Stimulated activated CD8-positive, alpha-beta memory T cell treated with anti-CD3 and anti-CD28 coated beads, Interleukin-2, amount 100 ng/mL, for 48 hours (primary cell): ENCODE measurements at places on chromosomes 7 and 10.

DNA sequence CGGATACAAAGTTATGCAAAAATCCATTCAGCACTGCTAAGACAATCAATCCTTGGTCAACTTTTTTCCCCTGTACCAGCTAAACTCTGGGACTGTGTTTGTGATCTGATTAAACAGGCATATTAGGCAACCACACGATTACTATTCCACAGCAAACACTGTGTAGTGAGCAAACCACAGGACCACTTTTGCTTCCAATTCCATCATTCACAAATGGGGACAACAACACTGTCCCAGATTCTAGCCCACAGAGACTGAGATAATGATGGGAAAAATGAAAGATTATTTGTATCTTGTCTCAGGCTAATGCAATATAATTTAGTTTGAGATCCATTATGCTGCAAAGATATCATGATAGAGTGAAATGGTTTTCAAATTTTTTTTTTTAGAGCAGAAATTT lies 163.7 kb upstream of the AOAH start:
- DNase-seq: no peak

GRCh38 chr7:140423501-140423900 lies 19.6 kb downstream of the RAB19 start:
- DNase-seq: no peak

GRCh38 chr10:119655566-119656001 lies 4.4 kb downstream of the BAG3 start:
- DNase-seq: no peak

DNA sequence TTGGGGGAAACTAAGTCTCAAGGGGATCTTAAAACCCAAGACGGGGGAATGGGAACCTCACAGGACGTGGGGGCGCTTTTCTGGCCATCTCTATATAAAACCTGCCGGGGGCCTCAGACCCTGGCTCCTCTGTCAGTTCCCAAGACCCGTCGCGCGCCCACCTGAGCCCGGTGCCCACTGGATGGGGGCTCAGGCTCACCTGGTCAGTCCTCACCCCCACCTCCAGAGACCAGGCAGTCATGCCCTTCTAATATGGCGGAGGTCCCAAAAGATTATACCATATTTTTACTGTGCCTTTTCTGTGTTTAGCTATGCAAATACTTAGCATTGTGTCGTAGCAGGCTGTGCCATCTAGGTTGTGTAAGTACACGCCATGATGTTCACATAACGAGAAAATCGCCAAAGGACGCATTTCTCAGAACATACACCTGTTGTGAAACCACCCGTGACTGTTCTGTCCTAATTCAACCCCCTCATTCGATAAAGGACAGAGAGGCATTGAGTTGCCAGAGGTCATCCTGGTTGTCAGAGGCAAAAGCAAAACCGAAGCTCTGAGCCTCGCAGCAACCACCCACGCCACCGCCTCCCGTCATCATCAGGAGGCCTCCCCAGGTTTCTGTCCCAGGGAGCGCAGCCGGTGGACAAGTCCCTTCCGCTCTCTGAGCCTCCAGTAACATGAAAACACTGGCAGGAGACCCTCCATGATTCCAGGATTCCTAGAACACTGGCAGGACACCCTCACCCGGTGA lies 28.9 kb downstream of the OAT start:
- DNase-seq: no peak

DNA sequence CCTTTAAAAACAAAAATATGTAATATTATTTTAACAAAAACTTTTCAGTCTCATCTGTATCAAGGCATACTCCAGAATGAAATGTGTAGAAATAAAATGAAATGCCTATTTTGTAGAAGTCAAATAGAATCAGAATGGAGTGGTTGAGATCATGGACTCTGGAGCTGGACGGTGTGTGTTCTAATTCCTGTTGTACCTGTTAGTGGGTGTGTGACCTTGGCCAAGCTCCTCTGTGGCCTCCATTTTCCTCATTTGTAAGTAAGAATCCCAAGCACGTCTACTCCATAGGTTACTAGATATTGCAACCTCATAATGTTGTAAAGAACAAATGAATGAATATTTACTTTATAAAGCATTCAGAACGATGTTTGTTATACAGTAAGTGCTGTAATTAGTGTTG lies 74.9 kb downstream of the HDAC9 start:
- DNase-seq: no peak

DNA sequence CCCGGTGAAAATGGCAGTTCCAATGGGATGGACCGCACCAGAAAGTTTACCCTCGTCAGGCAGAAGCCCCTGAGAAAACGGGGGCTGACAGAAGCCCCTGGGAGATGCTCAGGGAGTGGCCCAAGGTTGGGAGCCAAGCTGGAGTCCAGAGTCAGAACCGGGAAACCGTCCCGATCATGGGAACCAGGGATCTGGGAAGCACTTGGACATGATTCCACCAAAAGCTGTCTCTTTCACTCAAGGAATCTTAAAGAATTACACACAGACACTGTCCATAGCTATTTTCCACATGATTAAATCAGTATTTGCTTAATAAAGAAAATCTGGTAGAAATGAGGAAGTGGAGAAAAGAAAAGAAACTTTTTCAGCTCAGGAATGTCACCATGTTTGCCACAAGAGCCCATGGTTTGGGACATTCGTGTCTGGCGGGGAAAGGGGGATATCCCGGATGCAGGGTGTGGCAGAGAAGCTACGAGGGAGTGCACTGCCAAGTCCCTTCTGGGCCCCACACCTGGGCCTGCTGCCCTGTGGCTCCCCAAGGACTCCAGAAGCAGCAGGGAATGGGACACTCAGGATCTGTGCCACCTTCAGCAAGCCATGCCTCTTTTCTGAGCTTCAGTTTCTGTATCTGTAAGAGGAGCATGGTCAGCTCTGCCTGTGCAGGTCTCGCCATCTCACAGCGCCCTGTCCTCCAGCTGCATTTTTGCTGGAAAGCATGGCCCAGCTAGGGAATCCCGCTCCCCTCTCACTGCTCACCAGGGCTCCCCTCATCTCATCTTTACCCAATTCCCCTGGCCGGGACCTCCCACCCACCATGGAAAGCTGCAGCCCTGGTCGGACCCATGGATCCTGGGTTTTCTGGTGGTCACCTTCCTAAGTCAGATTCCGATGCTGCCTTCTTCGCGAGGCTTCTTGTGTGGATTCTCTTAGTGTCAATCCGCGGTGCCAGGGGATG lies 225.1 kb upstream of the GRB10 start:
- DNase-seq: no peak

- DNase-seq: no peak
Observed at GRCh38 chr10:608331-609261, 80.9 kb downstream of the DIP2C start.

DNA sequence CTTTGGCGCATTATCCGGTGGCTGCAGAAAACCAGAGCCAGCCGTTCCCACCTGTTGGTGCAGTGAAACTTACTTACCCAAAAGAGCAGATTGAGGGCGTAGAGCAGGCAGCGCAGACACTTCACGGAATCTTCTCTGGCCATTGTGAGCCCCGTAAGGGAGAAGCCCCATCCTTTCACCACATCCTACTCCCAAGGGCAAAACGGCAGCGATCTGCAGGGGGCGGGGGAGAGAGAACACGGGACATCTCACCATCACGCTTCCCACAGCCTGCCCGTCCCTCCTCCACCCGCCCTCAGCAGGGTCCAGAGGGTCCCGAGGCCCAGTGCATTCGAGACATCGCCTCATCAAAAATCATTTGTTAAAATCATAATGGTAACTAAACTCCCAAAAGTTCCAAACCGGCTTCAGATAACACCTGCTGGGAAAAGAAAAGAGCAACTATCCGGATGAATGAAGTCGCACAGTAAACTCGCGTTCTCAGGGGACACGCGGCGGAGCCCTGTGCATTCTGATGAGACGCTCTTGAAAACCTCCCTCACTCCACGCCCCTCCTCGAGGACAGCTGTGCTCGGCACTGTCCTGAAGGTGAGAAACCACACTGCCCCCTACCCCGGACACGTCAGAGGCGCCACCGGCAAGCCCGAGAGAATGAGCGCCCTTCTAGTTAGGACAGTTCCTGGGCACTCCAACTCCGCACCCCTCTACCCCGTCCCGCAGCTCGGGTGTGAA lies 1.2 kb downstream of the TSPAN12 start:
- peak; percentile 4 for DNase-seq

DNA sequence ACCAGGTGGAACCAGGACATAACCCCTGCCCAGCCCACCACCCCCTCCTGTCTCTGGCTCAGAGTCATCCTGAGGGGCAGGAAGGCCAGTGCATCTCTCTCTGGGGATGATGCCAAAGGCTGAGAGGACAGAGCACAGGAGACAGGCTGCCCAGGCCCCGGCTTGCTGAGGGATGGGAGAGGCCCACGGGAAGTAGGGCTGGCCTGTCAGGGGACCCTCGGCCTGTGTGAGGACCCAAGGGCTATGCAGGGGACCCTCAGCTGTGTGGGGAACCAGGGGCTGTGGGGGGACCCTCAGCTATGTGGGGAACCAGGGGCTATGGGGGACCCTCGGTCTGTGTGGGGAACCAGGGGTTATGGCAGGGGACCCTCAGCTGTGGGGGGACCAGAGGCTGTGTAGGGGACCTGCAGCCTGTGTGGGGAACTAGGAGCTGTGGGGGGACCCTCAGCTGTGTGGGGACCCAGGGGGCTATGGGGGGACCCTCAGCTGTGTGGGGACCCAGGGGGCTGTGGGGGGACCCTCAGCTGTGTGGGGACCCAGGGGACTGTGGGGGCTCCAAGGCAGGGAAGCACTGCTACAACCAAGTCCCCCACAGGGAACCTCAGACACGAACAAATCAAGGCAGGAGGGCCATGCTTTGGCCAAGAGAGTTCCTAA lies 27.7 kb downstream of the EBF3 start:
- no peak for DNase-seq

- no peak for DNase-seq
Observed at GRCh38 chr7:7848246-7848645, 120.3 kb upstream of the GLCCI1 start.

GRCh38 chr10:7312488-7312857 lies 98.4 kb downstream of the SFMBT2 start:
- DNase-seq: no peak

- DNase-seq: no peak
Observed at GRCh38 chr10:30671026-30671616, 41.6 kb upstream of the LYZL2 start.

- no peak for DNase-seq
Observed at GRCh38 chr7:43077732-43078391, 34.6 kb upstream of the HECW1 start.

DNA sequence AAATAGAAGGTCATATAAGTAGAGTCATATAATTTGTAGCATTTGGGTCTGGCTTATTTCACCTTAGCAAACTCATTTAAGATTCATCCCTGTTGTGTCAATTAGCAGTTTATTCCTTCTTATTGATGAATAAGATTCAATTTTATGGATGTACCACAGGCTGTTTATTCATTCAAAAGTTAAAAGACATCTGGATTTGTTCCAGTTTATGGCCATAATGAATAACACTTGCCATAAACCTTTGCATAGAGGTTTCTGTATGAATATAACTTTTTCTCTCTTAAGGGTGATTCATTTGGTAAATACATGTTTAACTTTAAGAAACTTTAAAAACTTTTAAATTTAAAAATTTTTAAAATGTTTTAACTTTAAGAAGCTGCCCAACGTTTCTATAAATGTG lies 66.4 kb downstream of the CPED1 start:
- no peak for DNase-seq

GRCh38 chr10:130935128-130935439 lies 376.4 kb downstream of the TCERG1L start:
- DNase-seq: no peak

DNA sequence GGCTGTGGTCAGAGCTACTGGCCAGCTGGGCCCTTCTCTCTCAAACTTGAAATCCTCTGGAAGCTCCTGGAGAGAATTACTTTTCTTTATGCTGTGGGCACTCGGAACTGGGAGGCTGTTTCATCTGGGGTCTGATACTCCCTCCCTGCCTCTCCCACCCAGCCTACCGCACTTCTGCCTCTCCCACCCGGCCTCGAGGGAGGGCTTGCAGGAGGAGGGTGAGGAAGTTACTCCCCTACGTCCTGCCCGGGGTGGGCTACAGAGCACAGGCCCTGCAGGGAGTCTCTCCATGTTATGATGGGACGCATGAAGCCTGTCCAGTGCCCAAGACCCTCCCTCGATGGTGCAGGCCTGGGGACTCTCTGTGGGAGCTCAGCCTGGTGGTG lies 584.6 kb upstream of the MKI67 start:
- DNase-seq: no peak

DNA sequence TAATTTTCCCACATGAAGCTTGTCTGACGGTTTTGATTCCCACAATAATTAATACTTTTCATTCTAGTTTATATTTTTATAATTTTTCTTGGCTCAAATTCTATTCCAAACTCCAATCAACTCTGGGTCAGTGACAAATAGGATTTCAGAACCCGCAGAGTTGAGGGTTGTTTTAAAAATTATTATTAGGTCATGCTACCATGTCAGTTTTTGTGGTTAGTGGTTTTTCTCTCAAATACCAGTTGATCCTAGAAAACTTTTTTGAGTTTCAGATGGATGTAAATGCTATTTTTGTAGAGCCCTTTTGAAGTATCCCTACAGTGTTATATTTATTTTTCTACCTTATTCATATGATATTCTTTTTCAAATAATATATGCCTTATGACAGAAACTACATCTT lies 237.4 kb downstream of the SEMA3D start:
- no peak for DNase-seq

GRCh38 chr7:96942112-96942511 lies 63.2 kb upstream of the DLX6 start:
- DNase-seq: no peak

GRCh38 chr7:142968229-142968628 lies 6.1 kb upstream of the KEL start:
- no peak for DNase-seq

DNA sequence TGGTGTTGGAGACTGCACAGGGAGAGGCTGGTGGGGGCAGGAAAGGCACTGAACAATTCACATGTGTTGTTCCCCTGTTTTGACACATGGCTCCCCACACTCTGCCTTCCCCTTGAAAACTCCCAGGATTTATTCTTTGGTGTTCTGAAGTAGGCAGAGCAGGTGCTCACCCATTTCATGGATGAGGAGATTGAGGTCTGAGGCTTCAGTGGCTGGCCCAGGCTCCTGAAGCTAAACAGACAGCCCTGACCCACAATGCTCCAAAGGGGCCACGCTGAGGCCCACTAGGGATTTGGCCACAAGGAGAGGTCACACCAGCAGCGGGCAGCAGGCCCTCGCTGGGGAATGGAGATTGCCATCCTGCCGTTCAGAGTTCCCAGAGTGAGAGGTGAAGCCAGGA lies 157.6 kb downstream of the SH3PXD2A start:
- DNase-seq: no peak

DNA sequence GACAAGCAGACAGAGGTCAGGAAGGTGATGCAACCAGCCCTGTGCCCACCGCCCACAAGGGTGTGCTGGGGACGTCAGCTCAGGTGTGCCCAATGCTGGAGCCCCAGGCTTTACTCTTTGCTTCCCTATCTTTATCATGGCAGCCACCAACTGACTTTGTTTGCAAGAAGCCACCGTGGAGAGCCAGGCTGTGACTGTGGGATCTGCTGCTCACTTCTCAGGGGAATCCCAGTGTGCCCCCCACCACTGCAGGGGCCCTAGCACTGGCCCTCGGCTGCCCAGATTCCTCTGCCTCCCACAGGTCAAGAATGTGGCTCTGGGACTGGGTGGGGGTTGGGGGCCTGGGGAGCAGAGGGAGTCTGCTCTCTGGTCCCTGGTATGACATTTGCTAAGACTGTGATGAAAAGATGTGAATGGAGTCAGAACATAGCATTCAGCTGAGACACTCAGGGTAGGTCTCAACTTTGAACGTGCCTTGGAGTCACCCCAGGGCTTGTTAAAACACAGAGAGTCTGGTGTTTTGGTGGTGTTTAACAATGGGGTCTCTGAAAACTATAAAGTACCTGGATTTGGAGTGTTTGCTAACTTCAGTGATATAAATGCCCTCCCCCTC lies 47.3 kb downstream of the ARHGAP22 start:
- no peak for DNase-seq
